ENCODE measurements at places on chromosomes 1 and 21. TPM values are rescaled to one million over a fixed set of nuclear protein-coding genes. Genes with fewer than 3 reads are reported as not detected.

Gene CFHR5
- not detected for total RNA-seq

Gene ASH1L
- 84.5 TPM for total RNA-seq

Gene GSTM5
- 0.29 TPM for total RNA-seq

Gene HORMAD1
- total RNA-seq: not detected

Gene DVL1
- total RNA-seq: 58.5 TPM

Gene IL19
- not detected for total RNA-seq

Gene SDC3
- total RNA-seq: 43.2 TPM

Gene LHX8
- 0.20 TPM for total RNA-seq
